Erythroblast (primary cell): ENCODE measurements at places on chromosomes 4 and X.

GRCh38 chr4:188612659-188613058 lies 473.4 kb downstream of the TRIML1 start:
- DNase-seq, result no peak

DNA sequence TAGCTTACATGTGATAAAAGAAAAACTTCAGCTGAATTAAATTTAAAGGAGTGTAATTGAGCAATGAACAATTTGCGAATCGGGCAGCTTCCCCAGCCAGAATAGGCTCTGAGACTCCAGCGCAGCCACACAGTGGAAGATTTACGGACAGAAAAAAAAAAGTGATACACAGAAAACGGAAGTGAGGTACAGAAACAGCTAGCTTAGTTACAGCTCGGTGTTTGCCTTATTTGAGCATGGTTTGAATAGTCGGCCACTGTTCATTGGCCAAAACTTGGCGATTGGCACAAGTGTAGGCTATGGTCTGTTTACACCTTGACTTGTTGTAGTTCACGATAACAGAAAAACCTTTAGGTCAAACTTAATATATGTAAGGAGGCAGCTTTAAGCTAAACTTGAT lies 16.7 kb upstream of the SUPT20HL1 start:
- no peak for DNase-seq

DNA sequence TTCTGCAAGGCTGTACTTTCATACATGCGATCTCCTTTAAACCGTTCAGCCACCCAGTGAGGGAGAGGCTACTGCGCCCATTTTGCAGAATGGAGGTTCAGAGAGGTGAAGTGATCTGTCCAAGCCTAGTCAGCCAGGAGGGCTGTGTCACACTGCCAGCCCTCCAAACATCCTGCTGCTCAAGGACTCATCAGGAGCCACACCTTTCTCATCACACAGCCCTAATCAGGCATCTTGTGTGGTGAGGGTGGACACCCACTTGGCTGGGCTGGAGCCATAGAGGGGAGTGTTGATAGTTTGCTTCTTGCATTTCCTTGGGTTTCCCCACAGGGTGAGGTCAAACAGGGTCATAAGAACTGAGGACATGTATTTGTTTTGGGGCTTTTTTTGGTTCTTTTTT lies 5.4 kb upstream of the CXCR3 start:
- DNase-seq, result peak; percentile 86

- DNase-seq, result no peak
These were observed 14.7 kb downstream of the BCORL1 start for GRCh38 chrX:129997086-129997485.

GRCh38 chrX:39532761-39533160 lies 565.0 kb downstream of the BCOR start:
- no peak for DNase-seq

GRCh38 chr4:2065106-2065930 lies 6.2 kb downstream of the NAT8L start:
- no peak for DNase-seq

DNA sequence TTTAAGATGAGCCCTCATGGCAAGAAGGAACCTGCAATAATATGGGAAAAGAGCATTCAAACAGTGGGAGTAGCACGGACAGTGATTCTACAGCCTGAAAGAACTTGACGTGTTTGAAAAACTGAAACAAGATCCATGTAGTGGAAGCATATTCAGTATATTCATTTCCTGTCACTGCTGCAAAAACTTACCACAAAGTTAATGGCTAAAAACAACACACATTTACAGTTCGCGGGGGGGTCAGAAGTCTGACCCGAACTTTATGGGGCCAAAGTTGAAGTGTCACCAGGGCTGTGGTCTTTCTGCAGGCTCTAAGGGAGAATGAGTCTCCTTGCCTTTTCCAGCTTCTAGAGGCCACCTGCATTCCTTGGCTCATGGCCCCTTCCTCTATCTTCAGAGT lies 52.6 kb upstream of the ARX start:
- no peak for DNase-seq

DNA sequence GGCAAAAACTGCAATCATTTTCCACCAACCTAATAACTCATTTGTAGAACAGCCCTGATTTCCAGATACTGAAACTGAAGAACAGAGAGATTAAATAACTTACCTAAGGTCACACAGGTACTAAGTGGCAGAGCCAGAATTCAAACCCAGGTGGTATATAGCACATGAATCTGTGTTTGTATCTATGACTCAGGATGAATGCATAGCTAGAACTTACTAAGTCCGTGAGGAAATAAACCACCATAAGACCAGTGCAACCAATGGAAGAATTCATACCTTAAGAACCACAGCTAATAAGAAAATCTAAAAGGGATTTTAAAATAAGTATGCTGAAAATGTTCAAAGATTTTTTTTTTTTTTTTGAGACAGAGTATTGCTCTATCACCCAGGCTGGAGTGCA lies 1.5 kb upstream of the PLAC1 start:
- no peak for DNase-seq

- DNase-seq, result peak; percentile 61
These were observed 338 bp upstream of the KLHL2 start for GRCh38 chr4:165207016-165207430.

- DNase-seq, result peak; percentile 59
These were observed 235.3 kb downstream of the GPAT3 start for GRCh38 chr4:83771113-83771705.

GRCh38 chr4:111450867-111451266 lies 694.4 kb upstream of the FAM241A start:
- DNase-seq, result no peak

GRCh38 chr4:167713756-167714155 lies 378.6 kb upstream of the ANXA10 start:
- no peak for DNase-seq

DNA sequence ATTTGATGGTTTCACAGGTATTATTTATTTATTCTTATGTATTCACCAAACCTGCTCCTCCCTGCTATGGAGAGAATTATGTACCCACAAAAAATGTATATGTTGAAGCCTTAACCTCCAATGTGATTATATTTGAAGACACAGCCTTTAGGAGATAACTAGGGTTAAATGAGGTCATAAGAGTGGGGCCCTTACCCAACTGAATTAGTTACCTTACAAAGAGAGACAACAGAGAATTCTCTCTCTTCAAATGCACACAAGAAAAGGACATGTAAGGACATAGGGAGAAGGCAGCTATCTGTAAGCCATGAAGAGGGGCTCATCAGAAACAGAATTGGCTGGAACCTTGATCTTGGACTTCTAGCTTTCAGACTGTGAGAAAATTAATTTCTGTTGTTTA lies 44.0 kb downstream of the ZGRF1 start:
- no peak for DNase-seq

- no peak for DNase-seq
These were observed 950.9 kb upstream of the NDST4 start for GRCh38 chr4:116064331-116064730.

GRCh38 chr4:176798540-176798939 lies 5.8 kb upstream of the VEGFC start:
- DNase-seq, result no peak

GRCh38 chrX:69065451-69065850 lies 99.8 kb downstream of the PJA1 start:
- no peak for DNase-seq
